ACHN (cell line): ENCODE measurements at places on chromosomes 3 and 15.

- DNase-seq = no peak
Observed at GRCh38 chr15:31473385-31474058, 146.9 kb downstream of the KLF13 start.

DNA sequence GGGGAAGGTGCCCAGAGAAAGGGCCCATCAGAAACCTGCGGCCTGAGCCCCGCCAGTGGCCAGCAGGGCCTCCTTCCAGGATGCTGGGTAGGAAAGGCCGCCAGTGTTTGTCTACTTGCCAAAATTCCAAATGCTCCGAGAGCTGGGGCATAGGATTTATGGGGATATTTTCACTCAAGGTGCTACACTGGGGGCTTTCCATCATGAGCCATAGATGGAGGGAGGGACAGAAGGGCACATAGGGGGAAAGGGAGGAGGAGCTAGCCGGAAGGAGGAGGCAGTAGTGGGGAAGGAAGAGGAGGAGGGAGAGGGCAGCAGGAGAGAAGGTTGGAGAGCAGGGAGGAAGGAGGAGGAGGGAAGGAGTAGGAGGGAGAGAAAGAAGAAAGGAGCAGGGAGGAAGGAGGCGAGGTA lies 494.7 kb upstream of the PROK2 start:
- DNase-seq = no peak

- no peak for DNase-seq
Observed at GRCh38 chr3:45826908-45827307, 15.0 kb downstream of the LZTFL1 start.

DNA sequence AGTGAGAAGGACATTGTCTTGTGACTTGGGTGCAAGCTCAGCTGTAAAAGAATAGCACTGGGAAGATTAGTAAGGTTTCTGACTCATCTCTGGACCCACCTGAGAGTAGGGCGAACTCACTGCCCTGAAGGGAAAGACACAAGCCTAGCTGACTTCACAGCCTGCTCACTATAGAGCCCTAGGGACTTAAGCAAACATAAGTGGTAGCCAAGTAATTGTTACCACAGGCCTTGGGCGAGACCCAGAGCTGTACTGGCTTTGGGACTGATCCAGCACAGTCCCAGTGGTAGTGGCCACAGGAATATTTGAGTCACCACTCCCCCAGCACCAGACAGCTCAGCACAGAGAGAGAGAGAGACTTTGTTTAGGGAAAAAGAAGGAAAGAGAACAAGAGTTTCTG lies 429.9 kb downstream of the TBL1XR1 start:
- no peak for DNase-seq

DNA sequence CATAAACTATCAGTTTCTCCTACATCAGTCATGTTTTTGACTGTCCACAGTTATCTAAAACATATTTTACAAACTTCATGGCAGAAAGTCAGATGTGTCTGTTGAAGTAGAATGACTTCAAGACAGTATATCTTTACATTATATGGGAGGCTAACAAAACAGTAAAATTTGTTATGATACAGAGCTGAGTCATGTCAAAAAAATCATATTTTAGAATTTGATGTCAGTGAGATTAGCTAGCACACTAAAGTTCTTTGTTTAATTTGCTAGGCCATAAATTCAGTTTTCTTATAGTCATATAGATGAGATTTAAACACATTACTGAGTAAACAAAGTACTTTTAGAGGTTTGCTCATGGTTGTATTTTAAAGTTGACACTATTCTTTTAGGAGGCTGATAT lies 80.3 kb upstream of the IGSF10 start:
- DNase-seq = no peak

DNA sequence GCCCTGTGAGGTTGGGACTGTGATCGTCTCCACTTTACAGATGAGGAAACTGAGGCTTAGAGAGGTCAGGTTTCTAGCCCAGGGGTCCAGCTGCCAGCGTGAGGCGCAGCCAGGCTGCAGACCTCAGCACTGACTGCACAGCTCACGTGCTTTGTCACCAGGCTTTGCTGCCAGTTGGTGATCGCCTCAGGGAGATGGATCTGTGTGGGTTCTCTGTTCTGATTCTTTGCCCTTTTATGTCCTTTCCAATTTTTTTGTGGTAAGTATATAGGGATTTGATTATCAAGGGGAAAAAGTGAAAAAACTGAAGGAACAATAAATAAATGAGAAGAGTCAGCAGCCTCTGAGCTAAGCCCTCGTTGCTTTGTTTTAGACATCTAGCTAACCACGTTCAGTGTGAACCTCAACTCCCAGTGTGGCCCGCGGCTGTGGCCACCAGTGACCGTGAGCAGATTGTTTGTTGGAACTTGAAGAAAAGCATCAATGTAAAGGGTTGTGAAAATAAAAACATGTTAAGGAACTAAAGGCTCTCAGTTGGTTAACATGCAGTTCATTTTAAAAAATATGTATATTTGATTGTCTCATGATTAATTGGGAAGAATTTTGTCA lies 117.6 kb downstream of the PDE8A start:
- no peak for DNase-seq

GRCh38 chr3:109924196-109924595 lies 586.9 kb upstream of the DPPA4 start:
- no peak for DNase-seq

GRCh38 chr15:77017091-77017660 lies 22.2 kb downstream of the PSTPIP1 start:
- DNase-seq = no peak

DNA sequence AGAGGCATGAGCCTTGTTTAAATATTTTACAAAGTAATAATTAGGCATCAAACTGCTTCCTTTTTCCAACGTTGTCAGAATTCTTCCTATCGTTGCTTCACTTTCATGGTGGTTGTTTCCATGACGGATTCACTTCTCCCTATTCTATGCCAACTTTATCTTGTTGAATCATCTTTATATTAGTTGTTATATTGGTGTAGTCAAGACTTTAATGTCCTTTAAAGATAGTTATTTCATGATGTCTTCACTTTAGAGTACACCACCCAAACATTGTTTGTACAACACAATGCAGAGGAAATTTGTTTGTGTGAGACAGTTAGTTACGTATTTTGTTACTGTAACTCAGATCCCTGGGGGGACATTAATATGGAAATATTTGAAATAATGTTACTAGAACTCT lies 61.9 kb downstream of the CRYBG3 start:
- no peak for DNase-seq

DNA sequence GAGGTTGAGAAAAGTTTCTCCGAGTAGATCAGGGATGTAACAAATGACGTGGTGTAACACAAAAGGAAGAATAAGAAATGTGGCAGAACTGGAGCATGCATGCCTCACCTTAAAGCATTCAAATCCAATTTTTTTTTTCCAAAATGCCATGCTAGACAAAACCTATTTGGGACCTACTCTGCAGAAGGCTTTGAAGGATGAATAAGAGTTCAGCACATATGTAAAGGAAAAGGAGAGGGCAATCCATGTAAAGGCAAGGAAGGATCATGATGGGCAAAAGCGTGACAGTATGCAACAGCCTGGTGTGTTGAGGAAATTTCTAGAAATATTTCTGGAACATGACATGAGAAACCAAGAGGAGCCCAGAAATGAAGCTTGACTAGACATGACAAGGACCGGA lies 116.4 kb downstream of the OXNAD1 start:
- DNase-seq = no peak

GRCh38 chr15:77584201-77584600 lies 48.5 kb downstream of the LINGO1 start:
- no peak for DNase-seq

DNA sequence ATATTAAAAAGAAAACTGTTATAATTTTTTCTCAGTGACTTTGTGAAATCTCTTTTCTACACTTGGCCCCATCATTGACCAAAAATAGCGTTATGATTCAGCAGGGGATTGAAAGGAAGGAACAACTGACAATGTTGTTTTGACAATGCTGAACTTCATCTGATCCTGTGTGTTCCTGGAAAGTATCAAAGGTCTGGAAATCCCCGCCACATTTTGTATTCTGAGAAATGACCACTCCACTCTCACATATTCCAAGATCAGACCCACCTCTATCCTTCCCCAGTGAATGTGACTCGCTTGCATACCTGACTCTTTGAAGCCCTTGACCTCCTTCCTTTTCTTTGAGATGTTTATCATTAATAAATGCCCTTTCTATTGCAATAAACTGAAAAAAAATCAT lies 9.7 kb upstream of the RIOX2 start:
- DNase-seq = no peak

GRCh38 chr3:59240666-59241255 lies 190.9 kb upstream of the CFAP20DC start:
- no peak for DNase-seq

GRCh38 chr15:98720577-98721565 lies 72.5 kb downstream of the IGF1R start:
- no peak for DNase-seq
